Dorsolateral prefrontal cortex (tissue), 122 donors: ENCODE measurements at places on chromosomes 13 and 19.

GRCh38 chr19:11479898-11480714 lies 740 bp downstream of the ELAVL3 start:
- DNase-seq, result no peak

- no peak for DNase-seq
Observed at GRCh38 chr19:15398501-15399233, 19.1 kb upstream of the AKAP8 start.

- DNase-seq, result no peak
Observed at GRCh38 chr13:41411522-41411921, 45.8 kb upstream of the RGCC start.

GRCh38 chr19:49631610-49632192 lies 8.2 kb downstream of the RRAS start:
- no peak for DNase-seq

GRCh38 chr19:42191855-42192254 lies 25.6 kb downstream of the DEDD2 start:
- no peak for DNase-seq
